ENCODE measurements at places on chromosomes 4 and X.

DNA sequence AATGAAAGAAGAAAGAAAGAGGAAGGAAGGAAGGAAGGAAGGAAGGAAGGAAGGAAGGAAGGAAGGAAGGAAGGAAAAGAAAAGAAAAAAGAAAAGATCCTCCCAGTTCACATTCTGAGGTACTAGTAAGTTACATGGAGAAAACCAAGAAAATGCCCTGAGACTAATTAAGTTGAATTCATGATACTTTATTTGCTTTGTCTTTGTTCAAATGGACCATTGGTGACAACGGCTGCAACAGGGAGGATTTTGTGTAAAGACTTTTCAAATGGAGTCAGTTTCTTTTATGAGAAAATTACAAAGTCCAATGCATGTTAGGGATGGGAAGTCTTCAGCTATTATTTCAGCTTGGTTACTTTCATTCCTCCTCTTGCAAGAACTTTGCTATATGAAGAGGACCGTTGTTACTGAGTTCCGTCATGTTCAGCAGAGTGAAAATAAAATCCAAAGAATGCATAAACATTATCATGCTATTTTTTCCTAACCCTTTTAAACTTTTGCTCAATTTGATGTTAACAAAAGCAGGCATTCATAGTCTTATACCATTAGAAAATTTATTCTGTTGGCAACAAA is 8.3 kb downstream of the VCX3A start:
- no peak for DNase-seq

GRCh38 chr4:17155486-17155885 is 257.0 kb upstream of the LDB2 start:
- no peak for DNase-seq

DNA sequence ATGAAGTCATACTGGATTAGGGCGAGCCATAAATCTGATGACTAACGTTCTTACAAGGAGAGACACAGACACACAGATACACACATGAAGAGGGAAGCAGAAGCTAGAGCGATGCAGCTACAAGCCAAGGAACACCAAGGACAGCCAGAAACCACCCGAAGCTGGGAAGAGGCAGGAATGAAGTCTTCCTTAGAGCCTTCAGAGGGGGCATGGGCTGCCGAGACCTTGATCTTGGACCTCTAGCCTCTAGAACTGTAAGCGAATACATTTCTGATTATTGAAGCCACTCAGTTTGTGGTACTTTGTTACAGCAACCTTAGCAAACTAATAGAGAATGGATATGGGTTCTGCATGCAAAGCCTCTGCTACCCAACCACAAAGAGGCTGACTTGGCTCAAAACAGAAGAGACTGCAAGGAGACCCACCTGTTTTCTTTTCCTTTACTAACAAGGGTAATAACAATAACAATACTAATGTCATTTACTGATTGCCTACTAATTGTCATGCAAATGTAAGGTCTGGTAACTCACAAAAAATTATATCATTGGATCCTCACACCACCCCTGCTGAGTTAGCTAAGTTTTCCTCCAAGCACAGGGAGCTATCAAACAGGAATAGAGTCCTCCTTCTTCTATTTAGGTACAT is 10.1 kb upstream of the LDB2 start:
- DNase-seq, result no peak

GRCh38 chrX:100829730-100830129 is 9.5 kb downstream of the CSTF2 start:
- DNase-seq, result no peak

GRCh38 chr4:8615921-8616787 is 23.6 kb downstream of the CPZ start:
- no peak for DNase-seq

DNA sequence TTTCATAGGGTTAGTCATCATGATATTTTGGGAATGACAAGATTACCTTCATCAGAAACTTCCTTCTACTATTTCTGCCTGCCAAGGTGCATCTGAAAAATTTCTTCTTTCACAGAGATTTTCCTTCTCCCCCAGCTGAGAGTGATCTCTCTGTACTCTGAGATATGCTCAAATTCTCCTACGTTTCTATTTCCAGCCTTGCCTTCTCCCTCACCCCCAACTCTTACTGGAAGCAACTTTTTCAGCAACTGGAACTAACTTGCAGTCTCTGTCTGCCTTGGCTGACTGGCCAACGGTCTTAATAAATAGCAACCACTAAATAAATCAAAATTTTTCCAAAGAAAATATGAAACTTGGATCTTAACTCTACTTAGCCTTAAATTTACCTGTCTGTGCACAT is 122.3 kb downstream of the MAML3 start:
- no peak for DNase-seq

GRCh38 chr4:28357990-28358389 is 1497.3 kb downstream of the STIM2 start:
- peak; percentile 36 for DNase-seq

GRCh38 chrX:48897157-48897624 is 377 bp downstream of the TIMM17B start:
- peak; percentile 65 for DNase-seq

GRCh38 chrX:1525583-1526355 is 11.2 kb downstream of the P2RY8 start:
- no peak for DNase-seq

DNA sequence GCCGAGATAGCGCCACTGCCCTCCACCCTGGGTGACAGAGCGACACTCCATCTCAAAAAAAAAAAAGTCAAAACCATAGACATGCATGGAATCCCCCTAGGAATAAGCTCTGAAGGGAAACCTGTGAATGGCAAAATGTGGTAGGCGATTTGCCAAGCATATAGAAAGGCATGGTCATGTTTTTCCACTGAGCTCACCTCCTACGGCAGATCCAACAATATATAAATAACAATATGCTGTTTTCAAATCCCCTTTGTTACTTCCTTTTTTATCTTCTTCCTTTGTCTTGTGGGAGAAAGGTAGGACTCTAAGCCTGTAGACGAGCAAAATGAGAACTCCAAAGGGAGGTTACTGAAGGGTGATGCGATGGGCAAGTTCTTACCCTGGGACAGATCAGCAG is 219.0 kb downstream of the PALLD start:
- no peak for DNase-seq

- DNase-seq, result no peak
Observed at GRCh38 chr4:34731070-34731469, 1513.2 kb downstream of the ARAP2 start.

GRCh38 chrX:154327038-154327820 is 31.6 kb downstream of the TKTL1 start:
- no peak for DNase-seq

DNA sequence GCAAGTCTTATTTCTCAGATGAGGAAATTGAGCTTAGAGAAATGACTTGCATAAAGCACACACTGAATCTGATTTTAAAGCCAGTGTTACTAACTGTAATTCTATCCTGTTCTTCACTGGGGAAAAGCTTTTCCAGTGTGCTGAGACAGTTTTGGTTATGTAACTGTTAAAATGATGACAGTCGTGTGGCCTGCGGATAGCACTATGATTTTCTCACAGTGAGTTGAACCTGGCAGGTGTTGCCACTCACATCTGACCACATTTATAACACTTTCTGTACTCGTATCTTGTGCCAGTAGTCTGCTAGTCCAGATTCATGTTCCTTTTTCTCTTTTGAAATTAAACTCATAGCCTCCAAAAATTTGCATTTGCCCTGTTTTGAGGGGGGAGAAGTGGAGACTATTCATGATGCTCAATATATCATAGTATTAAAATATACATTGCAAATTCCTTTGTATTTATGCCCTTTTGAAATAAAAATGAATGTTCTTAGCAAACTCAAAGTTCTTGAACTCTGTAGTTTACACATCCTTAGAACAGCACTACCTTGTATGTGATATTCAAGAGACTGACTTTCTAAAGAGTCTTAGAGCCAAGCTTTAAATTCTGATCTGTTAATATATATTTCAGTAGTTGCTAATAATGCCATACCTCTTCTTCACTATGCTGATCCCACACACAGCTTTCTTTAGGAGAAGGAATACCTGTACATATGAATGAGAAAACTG is 132.3 kb downstream of the PDLIM5 start:
- no peak for DNase-seq

DNA sequence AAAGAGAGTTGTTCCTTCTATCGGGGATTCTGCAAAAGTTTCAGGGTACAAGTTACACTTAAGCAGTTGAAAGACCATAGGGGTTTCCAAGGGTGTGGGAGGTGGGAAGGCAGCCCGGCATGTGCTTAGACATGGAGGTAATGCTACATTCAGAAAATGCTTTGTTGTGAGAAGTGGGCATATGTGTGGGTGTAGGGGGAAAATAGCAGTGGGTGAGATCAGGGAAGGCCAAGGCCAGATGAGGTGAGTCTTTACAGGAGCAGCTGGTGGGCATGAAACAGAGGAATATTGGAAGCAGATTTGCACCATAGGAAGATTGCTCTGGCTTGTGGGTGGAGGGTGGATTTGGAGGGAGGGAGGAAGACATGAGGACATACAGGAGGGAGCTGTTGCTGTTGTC is 8.3 kb downstream of the CYTL1 start:
- no peak for DNase-seq

GRCh38 chr4:142091085-142091513 is 454.7 kb downstream of the IL15 start:
- DNase-seq, result no peak

- no peak for DNase-seq
Observed at GRCh38 chrX:38052096-38052495, 45.7 kb downstream of the SYTL5 start.

GRCh38 chr4:20091781-20092180 is 159.9 kb upstream of the SLIT2 start:
- DNase-seq, result no peak

DNA sequence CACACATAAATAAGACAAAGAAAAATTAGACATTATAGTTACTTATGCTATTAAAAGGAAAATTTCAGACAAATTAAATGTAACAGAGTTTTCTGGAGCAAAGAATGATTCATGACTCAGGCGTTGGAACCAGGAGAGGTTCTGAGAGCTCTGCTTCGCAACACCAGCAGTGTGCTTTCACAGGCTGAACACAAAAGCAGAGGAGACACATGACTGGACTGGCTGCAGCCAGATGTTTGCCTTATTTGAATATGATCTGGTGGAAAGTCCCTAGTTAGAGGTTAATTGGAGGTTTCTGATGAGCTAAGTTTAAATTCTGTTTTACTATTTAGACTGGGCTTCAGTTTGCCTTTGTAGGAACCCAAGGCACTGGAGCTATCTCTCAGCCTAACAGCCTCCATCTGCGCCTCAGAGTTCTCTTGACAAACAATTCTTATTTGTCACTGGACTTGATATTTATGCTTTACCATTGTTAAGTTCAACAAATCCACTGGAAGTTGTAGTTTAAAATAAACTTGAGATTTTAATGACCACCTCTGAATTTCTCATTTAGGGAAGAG is 16.2 kb downstream of the BOD1L1 start:
- no peak for DNase-seq

DNA sequence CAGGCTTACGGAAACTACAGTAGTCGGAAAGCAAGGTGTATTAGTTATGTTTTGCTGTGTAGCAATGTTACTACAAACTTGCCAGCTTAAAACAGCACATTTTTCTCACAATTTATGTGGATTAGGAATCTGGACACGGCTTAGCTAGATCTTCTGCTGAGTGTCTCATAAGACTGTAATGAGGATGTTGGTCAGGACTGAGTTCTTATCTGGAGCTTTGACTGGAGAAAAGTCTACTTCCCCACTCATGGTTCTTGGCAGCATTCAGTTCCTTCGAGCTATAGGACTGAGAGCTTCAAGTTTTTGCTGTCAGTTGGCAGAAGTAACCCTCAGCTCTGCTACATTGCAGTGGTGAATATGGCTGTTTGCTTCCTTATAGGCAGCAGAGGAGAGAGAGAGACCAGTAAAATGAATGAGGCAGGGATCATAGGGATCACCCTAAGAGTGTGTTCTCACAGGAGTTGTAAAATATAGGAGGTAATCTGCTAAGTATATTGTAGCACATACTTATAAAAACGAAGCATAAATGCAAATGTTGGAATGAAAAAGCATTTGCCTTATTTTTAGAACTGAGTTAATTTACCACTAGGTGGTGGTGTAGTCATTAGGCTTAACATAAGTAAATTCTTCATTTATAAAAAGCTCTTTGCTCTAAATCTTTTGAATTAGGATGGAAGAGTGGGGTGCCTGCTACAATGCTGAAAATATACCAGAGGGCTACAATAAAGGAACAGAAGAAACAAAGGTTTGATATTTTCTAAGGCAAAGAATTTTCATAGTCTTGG is 38.6 kb downstream of the ALG13 start:
- peak; percentile 1 for DNase-seq

DNA sequence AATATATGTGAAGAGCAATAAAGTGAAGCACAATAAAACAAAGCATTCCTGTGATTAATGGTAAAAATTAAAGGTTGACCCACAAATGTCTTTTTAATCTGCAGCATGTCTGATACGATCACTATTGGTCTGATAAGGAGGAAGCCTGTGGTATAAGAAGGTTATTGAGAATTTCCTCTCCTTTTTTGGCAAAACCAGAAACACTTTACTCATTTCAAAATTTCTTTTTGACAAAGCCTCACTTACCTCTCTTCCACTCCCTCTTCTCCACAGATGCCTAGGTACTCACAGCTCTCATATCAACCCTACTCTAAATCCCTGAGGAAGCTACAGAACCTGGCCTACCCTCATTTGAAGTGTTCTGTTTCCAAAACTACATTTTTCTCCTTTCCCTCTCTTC is 56.1 kb downstream of the TSPAN5 start:
- no peak for DNase-seq

DNA sequence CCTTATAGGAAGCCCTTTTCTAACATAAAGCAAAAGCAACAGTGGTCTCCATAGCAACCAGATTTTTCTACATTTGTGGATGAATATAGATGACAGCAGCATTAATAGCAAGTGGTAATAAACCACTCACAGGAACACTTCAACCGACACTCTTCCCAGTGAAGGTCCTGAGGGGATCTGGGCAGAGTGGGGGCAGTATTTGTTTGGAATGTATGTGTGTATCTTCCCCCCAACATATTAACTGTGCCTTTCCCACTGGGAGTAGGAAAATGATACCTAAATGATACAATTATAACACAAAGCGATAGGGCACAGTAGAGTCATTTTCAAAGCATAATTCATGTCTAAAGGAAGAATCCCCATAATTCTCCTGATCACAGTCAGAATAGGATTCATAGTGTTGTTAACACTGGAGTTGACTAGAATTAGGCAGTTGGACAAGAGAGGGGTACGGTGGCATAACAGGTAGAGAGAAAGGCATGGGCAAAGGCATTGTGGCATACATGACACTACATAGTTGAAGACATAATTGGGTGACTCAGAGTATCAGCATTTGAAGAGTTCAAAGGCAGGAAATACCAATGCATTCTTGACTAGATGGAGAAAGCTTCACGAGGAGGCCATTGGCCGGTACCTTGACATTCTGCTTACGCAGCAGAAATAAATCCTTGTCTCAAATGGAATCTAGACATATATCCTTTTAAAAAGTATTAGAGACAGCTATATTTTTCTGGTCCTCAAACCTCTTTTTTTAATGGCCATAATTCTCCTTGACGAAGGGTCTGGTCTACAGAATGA is 15.2 kb downstream of the CAPN6 start:
- no peak for DNase-seq

GRCh38 chr4:175280153-175280552 is 362.0 kb downstream of the ADAM29 start:
- no peak for DNase-seq

DNA sequence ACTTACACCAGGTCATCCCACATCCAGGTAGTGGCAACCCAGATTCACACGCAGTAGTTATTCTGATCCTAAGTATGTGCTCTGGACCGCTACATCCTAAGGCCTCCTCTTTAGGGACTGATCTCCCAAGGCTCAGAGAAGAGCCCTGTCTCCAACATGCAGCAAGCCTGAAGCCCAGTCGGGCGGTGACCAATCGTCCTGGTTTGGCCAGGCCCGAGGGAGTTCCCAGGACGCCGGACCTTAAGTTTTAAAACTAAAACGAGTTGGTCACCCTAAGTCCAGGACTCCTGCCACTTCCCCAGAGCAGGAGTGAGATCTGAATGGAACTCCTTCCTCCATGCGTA is 385 bp downstream of the LYAR start:
- no peak for DNase-seq
